ENCODE measurements at places on chromosomes 6 and 20. TPM values are rescaled to one million over a fixed set of nuclear protein-coding genes. Genes with fewer than 3 reads are reported as not detected.
A peak's percentile ranks its signal among the peaks of the same experiment; 100 is the strongest.

Gene PACRG
- not detected for total RNA-seq

Gene RAET1E
- not detected for total RNA-seq

DNA sequence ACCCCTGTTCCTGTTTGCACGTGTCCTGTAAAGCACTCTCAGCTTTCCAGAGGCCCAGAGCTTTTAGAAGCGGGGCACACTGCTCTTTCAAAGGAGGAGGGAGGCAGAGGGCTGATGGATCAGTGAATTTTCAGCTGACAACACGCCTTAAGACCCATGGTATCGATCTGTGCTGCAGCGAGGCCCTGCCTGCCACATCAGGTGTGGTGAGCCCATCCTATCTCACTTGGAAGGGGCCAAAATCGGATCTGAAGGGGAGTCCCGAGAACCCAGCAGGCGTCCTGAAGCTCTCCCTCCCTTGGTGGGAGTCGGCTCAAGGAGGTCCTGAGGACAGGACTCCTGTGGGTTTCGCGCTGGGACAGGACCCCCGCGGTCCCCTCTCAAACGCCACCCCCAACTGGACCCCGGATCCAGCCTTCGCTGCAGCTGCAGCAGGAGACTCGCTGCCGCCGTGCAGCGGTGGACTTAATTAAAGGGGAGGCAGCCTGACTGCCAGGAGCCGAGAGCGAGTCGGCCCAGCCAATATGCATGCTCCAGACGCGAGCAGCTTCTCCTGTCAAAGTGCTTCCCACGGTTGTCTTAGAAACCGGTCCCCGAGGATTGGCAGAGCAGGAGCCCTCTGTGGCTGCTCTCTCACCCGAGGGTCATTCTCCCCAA is 580.0 kb upstream of the ZNF337 start:
- DNase-seq: no peak
- no peaks in the 10 kb centered on the region for H3K36me3 ChIP-seq
- no peak overlapping the region for H3K4me3 ChIP-seq
- H3K27ac ChIP-seq: no peak overlapping the region
- H3K27me3 ChIP-seq: no peaks in the 10 kb centered on the region

- H3K4me1 ChIP-seq: peaks cover 55% of the 10 kb centered on the region
- DNase-seq: no peak
- peaks cover 10% of the 10 kb centered on the region for H3K36me3 ChIP-seq
- H3K4me3 ChIP-seq: peak overlapping the region; percentile 91
These were observed 2.0 kb upstream of the MICA start for GRCh38 chr6:31401403-31401802.

GRCh38 chr6:1381481-1382330 is 7.7 kb upstream of the FOXF2 start:
- peaks cover 38% of the 10 kb centered on the region for H3K4me1 ChIP-seq
- no peak overlapping the region for H3K27ac ChIP-seq
- H3K36me3 ChIP-seq: no peaks in the 10 kb centered on the region
- peak; percentile 64 for DNase-seq
- H3K4me3 ChIP-seq: peak overlapping the region; percentile 32
- H3K27me3 ChIP-seq: peaks cover 55% of the 10 kb centered on the region

DNA sequence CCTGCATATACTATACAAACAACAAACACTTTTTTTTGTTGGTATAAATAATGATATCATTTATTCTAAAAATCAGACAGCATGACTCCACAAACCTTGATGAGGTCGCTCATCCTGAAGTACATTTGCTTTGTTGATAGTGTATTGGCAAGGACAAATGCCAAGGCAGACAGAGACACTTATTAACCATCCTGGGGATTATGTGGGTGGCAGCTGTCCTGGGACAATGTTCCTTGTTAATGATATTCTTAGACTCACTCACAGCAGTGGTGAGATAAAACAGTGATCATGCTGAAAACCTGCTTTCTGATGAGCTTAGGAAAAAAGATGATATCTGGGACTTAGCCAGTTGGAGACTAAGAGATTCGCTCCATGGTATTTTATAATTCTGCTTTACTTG is 85.4 kb upstream of the OGFRL1 start:
- H3K27ac ChIP-seq: no peak overlapping the region
- no peaks in the 10 kb centered on the region for H3K4me1 ChIP-seq
- DNase-seq: no peak
- H3K27me3 ChIP-seq: peaks cover 3% of the 10 kb centered on the region

Measured in activated B cell treated with CpG ODN at 0.5 μM for 24 hours (primary cell).